ENCODE measurements at places on chromosomes 3 and 15.
A peak's percentile ranks its signal among the peaks of the same experiment; 100 is the strongest.

DNA sequence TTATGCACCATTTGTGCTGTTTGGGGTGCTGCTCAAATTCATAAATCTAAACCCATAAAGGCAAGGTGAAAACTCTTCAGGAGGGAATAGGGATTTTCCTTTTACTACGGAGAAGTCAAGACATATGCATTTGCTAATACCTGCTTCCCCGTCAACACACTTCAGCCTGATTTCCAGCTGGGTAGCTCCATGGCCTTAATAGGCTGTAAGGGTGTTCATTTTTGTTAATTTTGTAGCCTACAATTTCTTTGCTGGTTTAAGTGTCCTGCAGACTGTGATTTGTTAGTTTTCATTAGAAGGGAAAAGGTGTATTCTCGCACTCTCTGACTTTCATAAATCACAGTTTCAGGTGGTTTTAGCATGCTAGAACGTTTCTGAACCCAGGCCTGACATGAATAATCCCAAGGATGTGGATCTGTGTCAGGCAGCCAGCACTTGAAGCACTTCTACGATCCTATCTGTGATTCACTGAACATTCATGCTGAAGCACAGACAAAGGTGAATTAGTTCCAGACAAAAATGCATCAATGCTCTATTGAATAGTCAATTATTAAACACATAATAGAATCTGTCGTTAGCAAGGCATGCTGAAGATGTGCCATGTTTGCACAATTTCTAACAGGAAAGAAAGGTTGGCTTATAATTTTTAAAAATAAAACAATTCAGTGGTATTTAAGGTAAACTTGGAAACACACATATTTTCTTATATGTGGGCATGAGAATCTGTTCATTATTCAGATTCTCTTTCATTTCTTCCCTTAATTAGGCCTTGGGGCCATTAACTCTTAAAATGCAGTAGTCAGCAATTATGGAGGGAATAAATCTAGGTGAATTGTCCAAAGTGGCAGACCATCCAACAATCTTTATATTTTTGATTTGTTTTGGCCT is 17.9 kb upstream of the NMNAT3 start:
- DNase-seq: no peak

DNA sequence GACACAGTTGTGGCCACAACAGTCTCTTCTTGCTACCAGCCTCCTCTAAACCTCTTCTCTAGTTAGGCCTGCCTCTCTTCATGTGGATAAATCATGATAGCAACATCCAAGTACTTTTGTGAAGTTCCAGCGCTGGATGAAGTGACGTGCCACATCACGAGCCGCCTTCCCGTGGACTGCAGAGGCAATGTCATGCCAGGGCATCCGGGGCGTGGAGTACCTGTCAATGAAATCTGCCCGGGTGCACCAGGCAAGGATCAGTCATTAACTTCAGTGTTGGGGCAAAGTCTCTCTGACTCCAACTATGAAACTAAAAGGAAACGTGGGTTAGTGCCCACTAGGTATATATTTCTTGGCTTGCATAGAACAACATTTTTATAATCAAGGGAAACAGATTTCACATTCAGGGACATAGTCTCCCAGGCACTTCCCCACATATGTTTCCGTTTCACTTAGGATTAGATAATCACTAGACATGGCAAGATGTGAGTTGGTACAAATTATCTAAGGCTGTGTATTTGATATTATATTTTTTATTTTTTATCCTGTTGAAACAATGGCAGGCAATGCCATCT is 133.6 kb downstream of the PLD1 start:
- DNase-seq: no peak

- no peak for DNase-seq
Observed at GRCh38 chr3:144437989-144438388, 466.4 kb downstream of the DIPK2A start.

DNA sequence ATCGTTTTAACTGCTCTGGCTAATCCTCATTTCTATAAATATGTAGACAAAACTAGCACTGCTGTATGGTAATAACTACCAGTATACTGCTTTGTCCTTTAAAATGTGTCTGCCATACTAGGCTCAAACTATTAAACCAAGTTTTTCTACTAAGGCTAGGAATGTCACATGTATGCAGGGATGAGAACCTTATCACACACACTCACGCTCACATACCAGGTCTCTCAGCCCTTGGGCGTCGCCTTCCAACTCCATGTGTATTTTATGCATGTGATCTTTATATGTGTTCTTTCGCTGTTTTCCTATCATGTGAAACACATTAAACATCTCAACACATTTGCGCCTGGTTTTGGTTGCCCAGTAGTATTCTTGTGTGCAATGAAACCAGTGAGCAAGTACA is 32.6 kb downstream of the ATP2C1 start:
- no peak for DNase-seq

DNA sequence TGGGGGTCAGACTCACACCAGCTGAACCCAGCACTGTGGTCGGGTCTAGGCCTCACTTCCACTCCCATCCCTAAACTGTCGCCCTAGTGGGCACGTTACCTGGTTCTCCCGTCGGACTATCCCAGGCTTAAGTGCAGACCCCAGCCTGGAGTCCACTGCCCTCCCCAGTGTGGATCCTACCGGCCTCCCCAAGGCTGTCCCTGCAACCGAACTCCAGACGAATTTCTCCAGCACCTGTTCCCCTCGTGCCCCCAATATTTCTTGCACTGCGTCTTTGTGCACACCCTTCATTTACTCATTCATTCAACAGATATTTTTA is 26.5 kb downstream of the SLC41A3 start:
- no peak for DNase-seq

GRCh38 chr3:52879581-52879980 is 17.8 kb downstream of the STIMATE start:
- no peak for DNase-seq

- no peak for DNase-seq
Observed at GRCh38 chr15:71272932-71273331, 157.7 kb downstream of the THSD4 start.

DNA sequence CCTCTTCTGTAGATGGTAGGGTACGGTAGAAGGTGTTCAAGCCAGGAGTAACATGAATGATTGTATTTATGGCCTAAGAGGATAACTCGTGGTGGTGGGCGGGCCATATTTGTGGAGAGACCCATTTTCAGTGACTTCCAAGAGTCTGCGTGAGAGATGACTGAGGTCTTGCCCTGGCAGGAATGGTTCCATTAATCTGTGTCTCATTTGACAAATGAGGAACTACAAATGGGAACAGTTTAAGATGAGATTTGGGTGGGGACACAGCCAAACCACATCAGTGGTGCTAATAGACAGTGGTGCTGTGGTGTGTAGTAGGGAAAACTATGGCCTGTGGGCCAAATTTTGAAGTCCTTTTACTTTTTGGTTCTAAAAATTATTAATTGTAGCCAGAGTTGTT is 47.1 kb downstream of the FLNB start:
- DNase-seq: no peak

GRCh38 chr3:119315600-119316312 is 21.6 kb downstream of the ARHGAP31 start:
- no peak for DNase-seq

DNA sequence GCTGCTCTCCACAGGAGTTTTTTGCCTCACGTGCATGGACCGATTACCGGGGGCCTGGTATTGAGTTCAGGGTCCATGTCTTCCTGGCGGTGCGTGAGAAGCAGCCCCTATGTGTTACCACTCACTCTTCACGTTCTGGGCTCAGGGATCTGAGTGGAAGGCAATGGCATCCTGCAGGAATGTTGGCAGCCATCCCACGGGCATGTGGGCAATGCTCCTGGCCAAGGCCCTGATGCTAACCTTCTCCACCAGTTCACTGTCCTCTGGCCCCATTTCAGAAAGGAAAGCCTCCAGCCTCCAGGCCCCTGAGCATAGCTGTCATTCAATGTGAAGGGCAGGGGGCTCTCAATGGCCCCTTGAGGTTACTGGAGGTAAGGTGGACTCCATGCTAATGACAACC is 43.0 kb upstream of the KY start:
- no peak for DNase-seq

DNA sequence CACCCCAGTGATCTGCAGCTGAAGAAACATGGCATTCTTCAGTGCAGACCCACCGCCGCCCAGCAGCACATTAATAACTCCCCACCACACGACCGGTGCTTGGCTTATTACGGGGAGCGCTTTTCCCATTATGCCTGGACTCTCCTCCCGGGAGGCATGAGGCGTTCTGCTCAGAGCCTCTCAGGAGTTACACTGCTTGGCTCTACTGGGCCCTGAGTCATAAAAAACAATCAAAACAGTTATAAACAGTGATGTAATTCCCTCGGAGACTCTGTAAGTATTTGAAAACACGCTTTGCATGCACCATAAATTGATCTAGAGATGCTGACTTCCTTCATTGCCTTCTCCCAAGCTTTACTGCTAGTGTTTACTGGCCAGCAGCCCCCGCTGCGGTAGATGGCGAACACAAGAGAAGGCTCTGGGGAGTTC is 77.1 kb upstream of the SNRPA1 start:
- no peak for DNase-seq

- no peak for DNase-seq
Observed at GRCh38 chr3:177053107-177053506, 144.2 kb downstream of the TBL1XR1 start.

DNA sequence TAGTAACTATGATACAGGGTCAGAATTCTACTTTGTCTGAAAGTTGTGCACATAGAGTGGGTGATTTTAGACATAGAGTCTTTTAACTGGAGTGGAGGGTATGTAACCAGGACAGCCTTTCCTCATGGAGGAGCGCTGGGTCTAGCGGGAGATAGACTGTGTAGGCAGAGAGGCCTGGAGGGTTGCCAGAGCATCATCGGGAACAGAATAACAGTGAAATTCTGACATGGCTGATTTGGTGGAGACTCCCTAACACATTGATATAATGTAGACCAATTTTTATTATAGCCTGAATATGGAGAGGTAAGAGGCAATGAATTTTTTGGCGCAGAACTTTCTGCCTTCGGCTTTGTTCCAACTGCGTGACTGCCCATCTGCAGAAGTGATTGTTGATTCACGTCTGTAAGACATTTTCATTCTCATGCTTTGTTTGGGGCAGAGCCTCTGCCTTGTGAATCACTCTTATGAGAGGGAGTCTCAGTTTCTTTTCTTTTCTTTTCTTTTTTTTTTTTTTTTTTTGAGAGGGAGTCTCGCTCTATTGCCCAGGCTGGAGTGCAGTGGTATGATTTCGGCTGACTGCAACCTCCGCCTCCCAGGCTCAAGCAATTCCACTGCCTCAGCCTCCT is 16.0 kb downstream of the LPP start:
- DNase-seq: no peak

DNA sequence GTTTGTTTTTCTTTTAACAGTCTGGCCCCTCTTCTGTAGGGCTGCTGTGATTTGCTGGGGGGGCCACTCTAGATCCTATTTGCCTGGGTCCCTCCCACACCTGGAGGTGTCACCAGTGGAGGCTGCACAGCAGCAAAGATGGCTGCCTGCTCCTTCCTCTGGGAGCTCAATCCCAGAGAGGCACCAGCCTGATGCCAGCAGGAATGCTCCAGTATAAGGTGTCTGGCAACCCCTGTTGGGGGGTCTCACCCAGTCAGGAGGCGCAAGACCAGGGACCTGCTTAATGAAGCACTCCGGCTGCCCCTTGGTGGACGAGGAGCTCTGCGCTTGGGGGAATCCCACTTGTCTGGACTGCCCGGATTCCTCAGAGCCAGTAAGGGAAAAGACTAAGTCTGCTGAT is 118.3 kb downstream of the GAP43 start:
- DNase-seq: no peak

DNA sequence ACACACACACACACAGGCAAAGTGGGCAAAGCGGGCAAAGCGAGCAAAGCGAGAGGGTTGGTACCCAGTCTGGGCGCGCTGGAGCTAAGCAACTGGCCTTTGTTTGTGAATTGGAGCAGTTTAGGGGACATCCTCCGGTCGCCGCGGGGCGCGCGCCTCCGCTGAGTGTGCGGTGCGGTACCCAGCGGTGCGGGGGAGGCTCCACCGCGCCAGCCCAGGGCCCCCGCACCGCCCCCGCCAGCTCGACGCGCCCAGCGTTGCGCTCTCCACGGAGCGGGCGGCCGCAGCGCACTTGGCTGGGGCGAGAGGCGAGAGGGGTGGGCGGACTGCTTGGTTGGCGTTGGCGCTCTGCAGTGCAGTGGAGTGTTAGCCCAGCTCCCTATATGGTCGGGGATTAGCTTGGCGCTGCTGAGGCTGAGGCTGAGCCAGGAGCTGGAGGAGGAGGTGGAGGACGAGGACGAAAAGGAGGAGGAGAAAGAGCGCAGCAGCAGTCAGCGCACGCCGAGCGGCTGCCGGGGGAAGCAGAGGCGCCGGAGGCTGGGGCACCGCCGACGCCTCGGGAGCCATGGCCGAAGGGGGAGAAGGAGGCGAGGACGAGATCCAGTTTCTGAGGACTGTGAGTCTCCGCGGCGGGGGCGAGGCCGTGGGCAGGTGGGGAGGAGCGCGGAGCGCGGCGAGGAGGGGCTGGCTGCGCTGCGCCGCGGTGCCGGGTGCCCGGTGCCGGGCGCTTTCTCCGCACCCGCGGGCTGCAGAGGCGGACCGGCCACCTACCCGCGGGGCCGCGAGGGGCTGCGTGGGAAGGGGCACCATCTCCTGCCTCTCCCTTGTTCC is at the start of gene RYR3:
Gene RYR3, plus strand, starts transcription at position 487 of the 831 bp plus-strand sequence. Its CDS starts 79 bp downstream, at position 566.
- no peak for DNase-seq

GRCh38 chr3:193145248-193145647 is 95.8 kb upstream of the PLAAT1 start:
- no peak for DNase-seq

DNA sequence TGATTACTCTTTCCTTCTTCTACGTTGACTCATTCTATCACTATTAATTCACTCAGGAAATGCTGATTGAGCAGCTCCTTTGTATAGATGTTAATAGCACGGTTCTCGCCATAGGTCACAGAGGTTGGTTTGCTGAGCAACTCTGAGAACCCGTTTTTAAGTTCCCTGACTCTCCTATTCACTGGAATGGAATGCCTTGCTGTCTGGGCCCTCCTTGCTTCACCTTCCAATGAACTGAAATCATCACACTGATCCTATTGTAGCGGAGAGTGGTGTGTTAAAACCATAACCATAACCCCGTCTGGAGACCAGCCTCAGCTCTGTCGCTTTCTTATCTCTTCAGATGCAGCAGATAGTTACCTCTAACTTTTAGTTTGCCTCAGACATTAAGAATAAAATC is 323.6 kb downstream of the GABRB3 start:
- no peak for DNase-seq

DNA sequence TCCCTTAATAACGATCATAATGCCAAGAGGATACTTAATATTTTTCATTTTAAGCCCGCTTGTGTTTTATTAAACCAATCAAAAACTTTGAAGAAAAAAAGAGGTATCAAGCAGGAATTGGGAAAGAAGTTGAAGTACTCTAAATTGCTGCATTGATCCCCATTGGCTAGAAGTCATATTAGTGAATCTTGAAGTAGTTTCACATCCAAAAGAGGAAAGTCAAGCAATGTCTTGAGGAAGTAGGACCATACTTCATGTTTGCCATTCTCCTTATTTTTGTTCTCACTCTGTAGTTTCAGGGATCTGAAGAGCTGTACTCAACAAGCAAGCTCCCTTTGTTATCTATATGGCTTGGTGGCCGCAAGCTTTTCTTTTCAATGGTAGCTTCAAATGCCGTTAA is 2.2 kb downstream of the SCAANT1 start:
- DNase-seq: no peak

- no peak for DNase-seq
Observed at GRCh38 chr3:56467801-56468183, 475 bp downstream of the ERC2 start.

GRCh38 chr15:33215941-33216872 is 21.7 kb upstream of the FMN1 start:
- peak; percentile 41 for DNase-seq

- DNase-seq: no peak
Observed at GRCh38 chr3:119531151-119531550, 28.3 kb downstream of the CD80 start.
